ENCODE measurements at places on chromosomes 1 and 21.

- no peak for DNase-seq
Measured at GRCh38 chr21:46196733-46197132, 12.5 kb upstream of the SPATC1L start.

GRCh38 chr1:205275133-205275532 is 46.4 kb downstream of the NUAK2 start:
- no peak for DNase-seq

DNA sequence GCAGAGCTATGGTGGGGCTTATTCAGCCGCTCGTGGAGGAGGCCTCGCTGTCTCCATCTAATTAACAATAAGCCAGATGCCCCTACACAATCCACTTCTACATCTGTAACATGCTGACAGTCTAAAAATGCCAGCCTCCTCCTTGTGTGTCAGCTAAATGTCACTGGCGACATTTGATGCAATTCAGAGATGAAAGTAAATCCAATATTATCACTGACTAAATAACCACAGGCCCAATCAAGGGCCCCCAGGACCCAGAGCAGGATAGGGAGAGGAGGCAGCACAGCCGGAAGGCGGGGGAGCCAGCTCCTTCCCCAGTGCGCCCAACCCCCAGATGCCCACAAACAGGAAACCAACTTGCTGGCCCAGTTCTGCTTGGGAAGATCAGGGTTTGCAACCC is 76.6 kb downstream of the DMRTA2 start:
- no peak for DNase-seq

GRCh38 chr1:172809750-172810149 is 150.8 kb downstream of the FASLG start:
- DNase-seq = no peak

DNA sequence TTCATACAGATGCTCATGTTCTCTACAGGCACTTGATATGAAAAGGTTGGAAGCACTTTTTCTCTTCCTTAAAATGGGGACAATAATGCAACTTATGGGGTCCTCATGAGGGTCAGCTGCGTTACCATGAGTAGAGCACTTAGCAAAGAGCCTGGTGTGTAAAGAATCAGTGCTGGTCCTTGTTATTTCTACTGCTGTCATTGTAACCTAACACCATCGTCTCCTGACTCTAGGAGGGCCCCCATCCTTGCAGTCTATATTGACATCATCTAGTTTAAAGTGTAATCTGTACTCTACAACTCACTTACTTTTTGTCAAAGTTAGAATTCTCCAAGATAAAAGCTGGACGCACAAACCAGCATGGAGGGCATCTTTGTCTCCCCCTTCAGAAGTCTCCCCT is 2.4 kb downstream of the CAPN9 start:
- no peak for DNase-seq

DNA sequence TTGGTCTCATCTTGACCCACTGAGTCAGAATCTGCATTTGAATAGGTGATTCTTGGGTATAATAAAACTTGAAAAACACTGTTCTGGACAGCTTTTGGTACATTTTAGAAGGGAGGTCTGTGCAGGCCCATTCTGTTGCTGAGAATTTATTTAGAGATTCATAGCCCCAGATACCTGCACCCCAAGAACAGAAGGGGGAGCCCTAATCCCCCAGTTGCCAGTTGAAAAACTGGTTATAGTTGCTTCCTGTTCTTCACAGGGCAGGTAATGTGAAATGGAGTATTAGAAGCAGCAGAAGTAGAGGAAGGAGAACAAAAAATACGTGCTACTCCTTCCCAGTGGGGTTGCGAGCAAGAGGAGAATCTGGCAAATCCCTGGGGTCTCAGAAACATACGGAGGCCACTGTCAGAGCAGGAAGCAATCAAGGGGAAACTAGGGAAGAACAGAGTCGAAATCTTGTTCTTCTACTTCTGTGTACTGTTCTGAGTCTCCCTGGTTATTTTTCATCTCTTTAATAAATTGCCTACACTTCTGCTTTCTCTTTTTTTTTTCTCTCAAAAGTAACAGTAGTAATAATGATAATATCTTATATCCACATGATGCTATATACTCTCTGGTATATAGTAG is 4.6 kb upstream of the CLCA2 start:
- DNase-seq = no peak

- no peak for DNase-seq
Measured at GRCh38 chr1:226949401-226949800, 9.3 kb downstream of the COQ8A start.

DNA sequence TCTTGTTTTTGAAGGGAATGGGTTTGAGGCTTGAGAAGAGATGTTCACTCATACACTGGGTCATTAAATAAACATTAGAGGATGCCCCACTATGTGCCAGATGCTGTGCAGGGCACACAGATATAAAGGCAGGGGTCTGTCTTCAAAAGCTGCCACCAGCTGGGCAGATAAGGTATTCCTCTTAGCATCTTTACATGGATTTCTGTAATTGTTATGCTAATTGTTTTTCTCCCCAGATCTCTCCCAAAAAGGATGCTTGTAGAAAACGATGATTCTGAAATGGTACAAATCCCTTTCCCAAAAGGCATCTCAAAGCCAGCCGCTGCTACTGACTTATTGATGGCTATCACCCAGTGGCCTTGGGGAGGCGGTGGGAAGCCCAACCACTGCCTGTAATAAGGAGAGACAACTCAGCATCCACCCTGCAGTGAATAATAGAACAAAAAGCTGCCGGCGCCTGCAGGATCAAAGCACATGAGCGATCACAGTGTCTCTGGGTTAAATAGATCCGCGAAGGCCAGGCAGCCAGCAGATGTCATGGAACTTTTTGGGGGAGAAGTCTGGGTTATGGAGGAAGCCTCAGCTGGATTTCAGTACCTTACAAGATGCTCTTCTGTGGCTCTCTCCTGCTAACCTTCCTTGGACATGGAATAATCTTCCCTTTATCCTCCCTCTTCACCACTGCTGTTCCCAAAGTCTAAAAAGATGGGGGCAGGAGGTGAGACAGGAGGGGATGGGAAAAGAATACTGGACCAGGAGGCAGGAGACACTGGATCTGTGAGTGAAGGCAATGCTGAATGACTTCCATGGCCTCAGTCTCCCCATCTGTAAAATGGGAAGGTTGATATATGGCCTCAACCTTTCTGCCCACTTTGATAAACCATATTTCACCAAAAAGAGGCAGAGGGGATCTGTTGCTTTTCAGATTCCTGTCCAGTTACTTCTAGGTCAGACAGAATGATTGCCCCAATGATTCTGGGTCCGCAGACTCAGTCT is 54.8 kb upstream of the CD34 start:
- no peak for DNase-seq

DNA sequence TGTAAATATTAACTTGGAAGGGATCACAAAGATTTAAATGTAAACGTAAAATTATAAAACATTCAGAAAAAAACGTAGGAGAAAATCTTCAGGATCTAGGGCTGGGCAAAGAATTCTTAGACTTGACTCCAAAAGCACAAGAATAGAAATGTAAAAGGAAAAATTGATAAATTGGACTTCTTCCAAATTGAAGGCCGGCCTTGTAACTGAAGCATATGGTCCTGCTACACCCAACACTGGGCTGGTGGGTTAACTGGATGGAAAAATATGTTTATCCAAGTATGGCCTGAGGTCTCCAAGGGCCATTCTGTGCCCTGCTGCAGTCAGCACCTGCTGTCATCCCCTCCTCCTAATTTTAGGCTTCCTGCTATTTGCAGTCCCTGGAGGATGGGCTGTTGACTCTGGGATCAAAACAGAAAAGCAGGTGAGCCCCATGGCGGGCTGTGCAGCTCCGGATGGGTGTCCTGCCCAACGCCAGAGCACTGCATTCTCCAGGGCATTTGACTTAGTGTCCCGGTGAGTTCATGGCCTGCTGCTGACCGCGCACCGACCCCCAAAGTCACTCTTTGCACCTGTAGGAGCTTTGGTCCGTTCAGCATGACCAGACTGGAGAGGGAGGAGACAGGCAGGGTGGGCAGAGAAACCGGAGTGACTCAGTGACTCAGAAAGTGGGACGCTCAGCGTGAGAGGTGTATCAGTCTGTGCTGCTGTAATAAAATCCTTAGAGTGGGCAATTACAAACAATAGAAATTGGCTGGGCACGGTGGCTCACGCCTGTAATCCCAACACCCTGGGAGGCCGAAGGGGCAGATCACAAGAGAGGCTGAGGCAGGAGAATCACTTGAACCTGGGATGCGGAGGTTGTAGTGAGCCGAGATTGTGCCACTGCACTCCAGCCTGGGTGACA is 6.1 kb upstream of the AIRE start:
- no peak for DNase-seq

DNA sequence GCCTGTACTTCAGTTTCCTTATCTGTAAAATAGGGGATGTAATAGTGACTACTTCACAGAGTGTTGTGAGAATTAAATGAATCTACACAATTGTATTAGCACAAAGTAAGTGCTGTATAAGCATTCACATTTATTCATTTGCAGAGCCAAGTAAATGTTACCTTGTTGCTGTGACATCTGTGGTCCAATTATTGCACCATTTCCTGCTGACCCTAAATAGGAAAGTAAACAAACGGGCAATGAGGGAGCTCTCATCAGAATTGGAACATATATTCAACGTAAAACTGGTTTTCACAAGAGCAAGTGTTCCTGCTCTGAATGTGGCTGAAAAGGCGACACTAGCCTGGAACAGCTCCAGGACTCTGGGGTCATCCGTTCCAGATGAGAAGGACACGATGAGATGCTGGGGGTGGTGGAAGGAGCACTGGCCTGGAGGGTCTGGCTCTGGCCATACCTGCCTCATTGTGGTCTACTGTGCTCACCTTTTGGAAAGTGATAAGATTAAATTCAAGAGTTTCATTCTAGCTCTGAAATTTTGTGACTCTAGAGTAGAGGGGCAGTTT is 34.5 kb downstream of the PROX1 start:
- no peak for DNase-seq

DNA sequence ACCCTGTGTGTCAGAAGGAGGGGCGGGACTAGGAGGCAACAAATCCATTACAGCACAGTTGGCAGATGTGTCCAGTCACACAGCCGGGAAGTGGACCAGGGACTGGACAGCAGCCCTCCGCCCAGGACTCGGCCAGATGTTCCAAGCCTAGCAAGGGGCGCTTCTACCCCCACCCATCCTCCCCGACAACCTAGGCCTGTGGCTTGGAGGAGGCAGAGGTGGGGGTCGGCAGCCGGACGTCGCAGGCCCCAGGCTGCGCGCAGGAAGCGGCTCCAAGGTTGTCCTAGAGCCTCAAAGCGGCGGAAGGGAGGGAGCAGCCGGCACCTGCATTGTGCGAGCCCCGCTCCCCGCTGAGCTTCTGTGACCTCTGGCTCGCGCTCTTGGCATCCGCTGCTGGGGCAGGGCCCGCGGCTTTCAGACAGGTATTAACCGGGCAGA is 20.6 kb upstream of the MYCL start:
- DNase-seq = no peak

- DNase-seq = no peak
Measured at GRCh38 chr1:164780111-164780812, 221.3 kb downstream of the PBX1 start.

- DNase-seq = no peak
Measured at GRCh38 chr1:227895828-227896685, 51.7 kb downstream of the WNT9A start.

DNA sequence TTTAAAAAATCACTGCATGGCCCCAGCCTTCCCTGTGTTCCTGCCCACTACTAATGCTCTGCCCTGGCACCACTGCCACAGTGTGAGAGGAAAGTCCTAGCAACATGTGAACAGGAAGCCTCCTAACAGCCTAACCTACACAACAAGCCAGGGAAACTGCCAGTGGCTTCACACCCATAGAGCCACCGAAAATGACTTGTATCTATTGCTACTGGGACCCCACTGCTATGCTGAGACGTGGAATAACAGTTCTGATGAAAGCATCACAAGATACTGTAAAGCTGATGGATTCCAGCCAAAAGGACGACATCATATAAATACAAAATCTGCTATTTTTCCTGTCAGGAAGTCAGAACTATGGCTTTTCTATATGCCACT is 74.9 kb downstream of the JAK1 start:
- DNase-seq = no peak

DNA sequence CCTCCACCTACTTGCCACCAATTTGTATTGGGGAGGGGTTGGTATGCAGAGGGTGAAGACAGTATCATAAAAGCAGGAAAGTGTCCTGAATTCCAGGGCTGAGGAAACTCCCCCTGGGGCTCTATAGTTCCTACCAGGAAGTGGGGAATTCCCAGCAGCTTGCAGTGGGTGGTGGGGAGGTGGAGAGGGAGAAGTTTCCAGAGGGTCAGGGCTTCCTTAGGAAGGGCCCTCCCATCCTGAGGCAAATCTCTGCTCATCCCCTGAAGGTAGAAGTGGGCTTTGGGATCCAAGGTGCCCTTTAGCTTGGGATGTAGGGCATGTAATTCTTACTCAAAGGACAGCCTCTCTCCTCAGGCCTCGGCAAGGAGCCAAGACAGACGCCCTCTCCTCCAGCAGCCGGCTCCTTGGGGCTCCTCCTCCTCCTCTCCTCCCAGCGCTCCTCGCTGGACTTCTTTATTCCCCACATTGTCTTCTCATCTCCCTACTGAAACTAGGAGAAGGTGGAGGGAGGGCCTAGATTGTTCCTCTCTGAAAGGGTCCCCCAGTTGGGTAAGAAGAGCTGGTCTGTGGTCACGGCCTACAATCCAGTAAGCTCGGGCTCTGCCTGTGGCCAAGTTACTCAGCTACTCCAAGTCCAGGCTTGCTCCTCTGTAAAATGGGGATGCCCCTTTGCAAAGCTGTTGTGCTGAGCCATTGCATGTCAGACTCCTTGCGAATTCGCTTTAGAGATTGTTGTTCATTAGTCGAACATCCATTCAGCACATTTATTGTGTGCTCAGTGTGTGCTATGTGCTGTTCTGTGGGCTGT is 17.9 kb upstream of the CSF1 start:
- DNase-seq = no peak

- DNase-seq = no peak
Measured at GRCh38 chr1:232893481-232894313, 56.7 kb upstream of the NTPCR start.

Measured in HEK293T (cell line).